ENCODE measurements at places on chromosomes 5 and 9.

DNA sequence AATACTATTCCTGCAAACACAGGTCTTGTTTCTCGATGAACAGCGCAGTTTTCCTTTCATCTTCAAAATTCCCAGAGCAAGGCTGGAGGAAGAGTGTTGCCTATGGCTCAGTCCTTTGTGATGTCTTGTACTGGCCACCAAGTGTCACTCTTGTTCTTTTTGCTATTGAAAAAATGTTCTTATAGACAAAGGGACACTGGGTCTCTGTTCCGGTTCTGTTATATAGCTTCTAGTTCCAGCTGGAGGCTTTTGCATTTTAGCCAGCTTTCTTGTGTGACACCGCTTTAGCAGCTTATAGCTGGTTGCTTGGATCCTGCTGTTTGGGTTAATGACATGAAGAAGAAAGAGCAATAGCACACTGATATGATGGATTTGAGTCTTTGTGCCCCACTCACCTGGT is 343.7 kb upstream of the KCNN2 start:
- DNase-seq = peak; percentile 52

DNA sequence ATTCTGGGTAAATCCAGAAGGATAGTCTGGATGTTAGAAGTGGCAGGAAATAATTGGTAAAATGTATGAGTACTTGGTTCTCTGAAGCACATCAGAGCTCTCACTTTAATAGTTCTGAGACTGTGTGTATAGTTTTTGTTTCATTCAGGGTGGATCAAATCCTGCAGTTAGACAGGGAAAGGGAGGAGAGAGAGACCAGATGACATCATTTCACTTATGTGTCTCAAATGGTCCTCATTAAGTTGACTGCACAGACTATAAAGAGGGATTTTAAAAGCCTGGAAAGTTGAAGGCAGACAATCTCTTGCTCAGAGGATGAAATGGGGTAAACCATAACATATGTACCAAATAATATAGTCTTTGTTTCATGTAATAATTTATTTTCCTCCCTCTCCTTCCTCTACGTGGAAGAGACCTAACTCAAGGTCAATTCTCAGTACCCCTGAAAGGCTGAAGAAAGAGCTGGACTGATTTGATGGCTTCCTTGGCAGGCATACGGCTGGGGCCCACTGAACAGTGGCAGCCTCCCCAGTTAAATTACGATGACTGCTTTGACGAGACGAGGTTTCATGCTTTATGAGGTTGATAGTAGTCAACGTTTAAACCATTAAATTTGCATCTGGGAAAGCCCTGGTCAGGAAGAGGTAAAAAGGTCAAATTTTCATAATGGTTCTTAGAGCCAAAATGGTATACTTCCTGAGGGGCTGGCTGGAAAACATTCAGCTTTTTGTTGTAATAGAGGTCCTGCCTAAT is 395.1 kb upstream of the RPS23 start:
- DNase-seq = no peak

- DNase-seq = no peak
Measured at GRCh38 chr9:20407013-20407412, 215.3 kb downstream of the MLLT3 start.

- DNase-seq = peak; percentile 24
Measured at GRCh38 chr9:123327697-123328100, 28.3 kb upstream of the CRB2 start.

- no peak for DNase-seq
Measured at GRCh38 chr5:93497096-93497495, 83.9 kb downstream of the NR2F1-AS1 start.

GRCh38 chr5:173815571-173815970 is 72.6 kb upstream of the CPEB4 start:
- no peak for DNase-seq

- no peak for DNase-seq
Measured at GRCh38 chr5:53037141-53037859, 48.1 kb downstream of the ITGA2 start.

GRCh38 chr5:8686707-8687106 is 817.8 kb downstream of the MTRR start:
- DNase-seq = peak; percentile 27

DNA sequence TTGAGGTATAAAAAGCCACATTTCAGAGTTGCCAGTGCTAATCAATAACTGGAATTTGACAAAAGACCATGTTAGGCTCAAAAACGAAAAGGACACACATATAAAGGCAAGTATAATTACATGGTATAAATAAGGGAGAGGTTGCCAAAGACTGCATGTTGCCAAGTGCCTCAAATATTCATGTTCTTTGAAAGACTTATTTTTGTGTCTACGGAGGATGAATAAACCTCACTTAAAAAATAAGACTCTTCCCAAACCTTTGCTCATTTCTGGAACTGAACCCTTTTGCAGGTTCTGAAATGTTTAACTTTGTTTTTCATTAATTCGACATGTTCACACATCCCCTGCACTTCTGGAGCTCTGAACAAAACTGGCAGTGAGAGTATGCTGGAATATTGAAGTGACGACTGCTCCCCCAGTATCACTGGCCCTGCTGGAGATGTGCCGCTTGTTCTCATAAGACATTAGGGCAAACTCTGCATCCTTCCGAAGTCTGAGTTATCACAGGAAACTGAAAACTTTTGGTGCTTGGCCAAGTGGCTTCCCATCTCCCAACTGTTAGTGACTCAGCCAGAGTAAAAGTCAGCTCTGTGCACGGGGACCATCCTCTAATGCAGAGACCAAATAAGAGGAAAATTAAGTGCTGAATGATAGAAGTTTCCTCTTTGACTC is 336.8 kb downstream of the GLIS3 start:
- no peak for DNase-seq

- no peak for DNase-seq
Measured at GRCh38 chr9:85401998-85402397, 339.8 kb downstream of the AGTPBP1 start.

GRCh38 chr9:105128908-105129600 is 115.4 kb upstream of the SLC44A1 start:
- no peak for DNase-seq

- DNase-seq = no peak
Measured at GRCh38 chr5:108634617-108635288, 112.9 kb upstream of the FER start.

GRCh38 chr9:26789959-26790358 is 102.6 kb downstream of the CAAP1 start:
- no peak for DNase-seq

- DNase-seq = no peak
Measured at GRCh38 chr9:23552876-23553601, 273.0 kb downstream of the ELAVL2 start.

- no peak for DNase-seq
Measured at GRCh38 chr5:6302684-6303083, 75.7 kb downstream of the MED10 start.

GRCh38 chr9:88828018-88828417 is 163.2 kb upstream of the S1PR3 start:
- no peak for DNase-seq

DNA sequence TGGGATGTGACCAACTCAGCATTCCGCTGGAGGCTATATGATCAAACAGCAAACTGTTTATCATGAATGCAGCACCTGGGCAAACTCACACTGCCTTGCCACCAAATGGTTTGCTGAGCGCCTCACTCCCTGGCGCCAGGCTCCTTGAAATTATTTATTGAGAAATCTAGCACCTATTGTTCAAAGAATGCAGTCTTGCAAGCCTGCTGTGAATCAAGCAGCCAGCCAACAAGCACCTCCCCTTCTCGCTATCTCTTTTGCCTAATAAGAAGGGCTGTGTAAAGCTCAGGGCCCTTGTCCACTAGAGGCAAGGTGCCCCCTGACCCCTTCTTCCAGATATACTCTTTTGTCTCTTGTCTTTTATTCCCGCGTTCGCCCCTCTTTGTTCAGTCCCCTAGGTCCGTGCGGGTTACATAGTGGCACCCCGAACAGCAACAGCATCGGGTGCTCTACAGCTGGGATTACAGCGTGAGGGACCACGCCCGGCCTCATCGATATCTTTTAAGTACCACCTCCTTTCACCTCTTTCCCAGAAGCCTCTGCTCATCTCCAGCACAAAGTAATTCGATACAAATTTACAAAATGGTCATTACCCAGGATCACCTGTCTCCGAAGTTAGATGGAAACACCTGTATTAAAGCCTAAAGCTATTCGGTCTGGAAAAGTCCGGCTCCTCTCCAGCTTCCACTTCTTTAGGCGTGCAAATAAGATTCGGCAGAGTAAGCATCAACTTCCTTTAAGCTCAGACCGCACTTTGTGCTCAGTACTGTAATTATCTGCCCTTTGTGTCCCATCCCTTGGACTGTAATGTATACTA is 896 bp downstream of the RIGI start:
- DNase-seq = peak; percentile 25

- peak; percentile 46 for DNase-seq
Measured at GRCh38 chr5:79464695-79465332, 49.1 kb downstream of the HOMER1 start.

DNA sequence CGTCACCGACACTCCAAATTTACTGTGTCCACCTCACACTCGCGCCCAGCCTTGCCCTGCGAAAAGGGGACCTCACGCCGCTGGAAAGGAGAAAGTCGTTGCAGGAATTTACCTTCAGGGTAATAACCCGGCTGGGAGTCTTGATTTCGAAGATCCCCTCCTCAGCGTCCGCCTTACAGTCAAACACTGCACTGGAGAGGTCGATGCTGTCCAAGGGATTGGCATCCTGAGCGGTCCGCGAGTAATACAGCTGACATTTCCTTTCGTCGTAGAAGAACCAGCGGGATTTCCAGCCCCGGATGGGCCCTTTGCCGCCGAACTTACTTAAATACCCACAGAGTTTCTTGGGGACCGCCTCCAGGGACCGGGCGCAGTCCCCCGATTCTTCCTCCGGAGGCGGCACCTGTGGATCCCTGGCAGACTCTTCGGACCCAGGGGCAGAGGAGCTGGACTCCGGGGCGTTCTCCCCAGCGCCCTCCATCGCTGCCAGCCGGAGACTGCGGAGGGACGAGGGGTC is 330 bp downstream of the TBC1D2 start:
- no peak for DNase-seq

DNA sequence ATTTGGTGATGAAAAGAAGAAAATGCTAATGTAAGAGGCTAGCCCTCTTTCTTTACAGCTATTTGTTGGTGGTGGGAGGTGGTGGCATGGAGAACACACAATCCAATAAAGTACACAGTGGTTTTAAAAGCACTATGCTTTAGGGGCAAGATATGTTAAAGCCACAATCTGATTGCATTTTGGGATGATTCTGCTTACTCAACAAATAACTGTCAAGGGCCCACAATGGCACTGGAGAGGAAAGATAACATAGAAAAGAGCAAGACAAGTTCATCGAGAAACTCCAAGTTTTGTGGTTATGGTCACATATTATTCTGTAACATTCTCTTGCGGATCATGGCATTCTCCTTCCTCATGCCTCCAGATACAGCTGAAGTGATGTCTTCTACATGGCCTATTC is 38.8 kb downstream of the OTP start:
- no peak for DNase-seq

DNA sequence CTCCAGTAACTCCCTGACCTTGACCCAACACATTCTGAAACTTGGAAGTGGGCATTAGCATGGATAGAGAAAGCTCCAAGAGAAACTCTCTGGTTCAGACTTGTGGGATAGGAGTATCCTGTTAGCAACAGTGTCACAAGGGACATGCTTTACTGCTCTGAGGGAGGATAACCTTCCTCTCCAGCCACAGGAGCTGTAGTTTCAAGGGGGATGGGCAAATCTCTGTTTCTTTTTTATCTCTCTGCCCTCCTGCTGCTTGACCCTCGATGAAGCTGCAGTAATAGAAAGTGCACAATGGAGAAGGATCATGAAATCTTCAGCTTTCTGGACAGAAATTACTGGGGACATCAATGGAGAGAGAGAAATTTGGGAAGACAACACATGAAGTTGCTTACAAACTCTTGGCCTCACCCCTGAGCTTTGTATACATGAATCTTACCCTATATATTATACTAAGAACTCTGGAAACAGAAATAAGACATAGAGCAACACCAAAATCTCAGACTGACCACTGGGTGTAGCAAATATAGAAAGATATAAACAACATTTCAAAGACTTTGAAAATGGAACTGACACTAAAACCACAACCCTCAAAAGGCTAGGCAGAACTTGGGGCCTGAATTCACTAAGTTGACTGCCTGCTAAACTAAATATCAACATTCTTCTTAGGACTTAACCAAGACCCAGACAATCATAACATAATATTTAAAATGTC is 471.0 kb upstream of the MEF2C start:
- DNase-seq = no peak

DNA sequence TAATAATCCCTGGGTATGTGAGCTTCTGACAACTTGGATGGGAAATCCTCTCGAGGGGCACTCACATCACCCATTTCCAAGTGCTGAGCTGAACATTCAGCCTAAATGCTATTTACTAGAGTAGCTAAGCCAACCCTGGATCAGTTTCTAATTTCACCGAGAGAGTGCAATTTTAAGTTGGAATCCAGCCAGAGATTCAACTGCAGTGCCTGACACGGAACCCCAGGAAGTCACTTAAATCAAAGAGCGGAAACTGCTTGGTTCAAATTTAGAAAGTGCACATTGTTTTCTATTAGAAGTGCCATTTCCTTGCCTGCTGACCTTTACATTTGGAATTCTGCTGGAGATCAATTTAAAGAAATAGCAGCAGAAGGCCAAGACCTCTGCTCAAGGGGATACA is 8.8 kb downstream of the SPRY4 start:
- peak; percentile 39 for DNase-seq

- DNase-seq = no peak
Measured at GRCh38 chr9:88559661-88560060, 24.7 kb downstream of the NXNL2 start.

DNA sequence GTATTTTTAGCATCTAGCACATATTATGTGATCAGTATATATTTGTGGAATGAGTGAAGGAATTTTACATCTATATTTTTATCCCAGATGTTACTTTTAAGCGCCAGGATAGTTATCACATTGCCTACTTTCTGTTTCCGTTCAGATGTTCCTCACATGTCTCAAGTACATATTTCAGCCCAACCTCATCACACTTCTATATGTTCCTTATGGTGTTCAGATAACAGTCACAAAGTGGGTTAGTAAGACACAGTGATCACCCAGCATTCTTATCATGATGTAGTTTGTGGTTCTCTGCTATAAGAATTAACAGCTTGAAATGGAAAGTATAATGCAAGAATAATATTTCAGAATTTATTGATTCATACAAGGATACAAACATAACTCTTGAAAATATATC is 170.0 kb upstream of the RASA1 start:
- no peak for DNase-seq

GRCh38 chr5:92459654-92460053 is 1076.5 kb upstream of the ARRDC3 start:
- DNase-seq = no peak

DNA sequence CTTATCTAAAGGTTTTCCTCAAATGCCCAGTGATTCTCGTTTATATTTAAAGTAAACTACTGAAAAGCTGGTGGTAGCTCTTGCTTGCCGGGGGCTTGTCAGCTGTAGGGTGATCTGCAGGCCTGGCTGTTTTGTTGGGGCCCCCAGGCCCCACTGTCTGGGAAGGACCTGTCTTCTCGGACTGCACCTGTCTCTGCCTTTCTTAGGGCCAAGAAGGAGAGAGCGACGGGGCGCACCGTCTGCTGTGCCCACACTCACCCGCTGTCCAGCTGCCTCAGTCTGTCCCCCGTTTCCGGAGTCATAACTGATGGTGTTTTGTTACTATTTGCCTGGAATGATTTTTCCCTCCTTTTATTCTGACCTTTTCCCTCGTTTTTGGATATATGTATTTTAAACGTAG is 94.1 kb upstream of the CACNA1B start:
- DNase-seq = no peak

Measured in cerebellar cortex (tissue), 1 donor.